Naive thymus-derived CD8-positive, alpha-beta T cell (primary cell): ENCODE measurements at places on chromosomes 16 and 17. TPM values are rescaled to one million over a fixed set of nuclear protein-coding genes. Genes with fewer than 3 reads are reported as not detected.

DNA sequence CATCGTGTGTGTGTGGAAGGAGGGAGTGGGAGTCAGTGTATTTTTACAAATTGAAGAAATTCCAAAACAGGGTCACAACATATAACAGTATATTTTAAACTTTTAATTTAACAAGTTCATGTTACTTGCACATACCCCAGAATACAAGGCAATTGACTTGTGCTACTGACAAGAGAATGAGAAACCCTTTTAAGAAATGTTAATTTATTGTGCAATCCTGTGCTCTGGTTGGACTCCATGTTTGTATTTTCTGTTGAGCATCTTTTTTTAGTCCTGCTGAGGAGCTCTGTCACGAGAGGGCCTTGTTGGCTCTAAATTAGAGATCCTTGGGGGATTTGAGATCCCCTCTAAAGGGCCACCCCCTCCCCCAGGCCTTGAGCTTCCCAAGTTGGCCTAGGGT lies 1.1 kb upstream of the EMP2 start:
- peaks cover 52% of the 10 kb centered on the region for H3K27me3 ChIP-seq
- no peak overlapping the region for H3K4me3 ChIP-seq
- no peak for DNase-seq
- H3K36me3 ChIP-seq: no peaks in the 10 kb centered on the region

DNA sequence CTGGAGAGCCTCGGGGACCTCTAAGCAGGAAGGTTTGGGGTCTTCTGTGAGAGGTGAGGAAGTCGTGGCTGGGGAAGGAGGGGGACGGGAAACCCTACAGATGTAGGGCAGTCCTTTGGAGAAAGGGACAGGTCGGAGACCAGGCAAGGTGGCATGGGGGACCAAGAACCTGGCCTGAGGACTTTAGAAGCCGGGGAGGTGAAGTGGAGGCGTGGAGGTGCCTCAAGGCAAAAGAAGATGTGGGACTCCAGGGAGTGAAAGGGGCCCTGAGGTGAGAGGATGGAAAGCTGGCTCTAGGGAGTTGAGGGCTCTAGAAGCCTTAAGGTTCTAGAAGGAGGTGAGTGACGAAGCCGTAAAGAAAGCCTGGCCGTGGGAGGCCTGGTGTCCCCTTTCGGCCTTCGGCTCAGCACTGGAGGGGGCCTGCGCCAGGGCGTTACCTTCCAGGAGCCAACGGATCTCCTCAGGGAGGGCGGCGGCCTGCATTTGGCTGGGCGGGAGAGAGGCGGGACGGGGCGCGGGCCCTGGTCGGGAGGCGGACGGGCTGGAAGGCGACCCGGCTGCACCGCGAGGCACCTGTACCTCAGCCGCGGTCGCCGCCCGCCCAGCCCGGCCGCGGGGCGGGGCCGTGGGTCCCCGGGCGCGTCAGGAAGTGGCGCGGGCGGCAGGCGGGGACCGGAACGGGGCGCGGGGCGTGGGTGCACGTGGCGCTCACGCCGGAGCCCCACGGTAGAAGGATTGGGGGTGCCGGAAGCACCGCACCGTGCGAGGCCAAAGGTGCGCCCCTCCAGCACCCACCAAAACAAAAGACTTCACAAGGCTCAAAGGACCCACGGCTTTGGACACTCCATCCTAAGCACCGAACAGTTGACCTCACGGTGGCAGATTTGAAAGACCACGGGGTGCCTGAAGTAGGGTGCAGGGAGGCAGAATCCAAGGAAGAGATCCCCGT lies at the start of gene SKAP1:
Gene SKAP1, minus strand, starts transcription at position 577 of the 949 bp plus-strand sequence.
- peaks cover 7% of the 10 kb centered on the region for H3K36me3 ChIP-seq
- H3K27me3 ChIP-seq: no peaks in the 10 kb centered on the region
- H3K4me3 ChIP-seq: peak within 1 kb of the TSS; percentile 94
- DNase-seq: peak; percentile 61
- peak within 1 kb of the TSS; percentile 95 for H3K27ac ChIP-seq

The ZFPM1 gene
- 10.6 TPM for total RNA-seq

The KPNA2 gene
- 8.9 TPM for total RNA-seq

GRCh38 chr16:704047-704446 lies 1.6 kb downstream of the FBXL16 start:
- H3K36me3 ChIP-seq: no peaks in the 10 kb centered on the region
- no peak overlapping the region for H3K27ac ChIP-seq
- peaks cover 39% of the 10 kb centered on the region for H3K27me3 ChIP-seq
- no peak for DNase-seq
- no peaks in the 10 kb centered on the region for H3K4me1 ChIP-seq

- H3K27ac ChIP-seq: no peak overlapping the region
- no peaks in the 10 kb centered on the region for H3K36me3 ChIP-seq
- no peak overlapping the region for H3K4me3 ChIP-seq
- DNase-seq: no peak
- H3K4me1 ChIP-seq: no peaks in the 10 kb centered on the region
Observed at GRCh38 chr16:54687043-54687899, 243.4 kb upstream of the IRX5 start.

The CCDC144A gene
- total RNA-seq: 3.7 TPM

DNA sequence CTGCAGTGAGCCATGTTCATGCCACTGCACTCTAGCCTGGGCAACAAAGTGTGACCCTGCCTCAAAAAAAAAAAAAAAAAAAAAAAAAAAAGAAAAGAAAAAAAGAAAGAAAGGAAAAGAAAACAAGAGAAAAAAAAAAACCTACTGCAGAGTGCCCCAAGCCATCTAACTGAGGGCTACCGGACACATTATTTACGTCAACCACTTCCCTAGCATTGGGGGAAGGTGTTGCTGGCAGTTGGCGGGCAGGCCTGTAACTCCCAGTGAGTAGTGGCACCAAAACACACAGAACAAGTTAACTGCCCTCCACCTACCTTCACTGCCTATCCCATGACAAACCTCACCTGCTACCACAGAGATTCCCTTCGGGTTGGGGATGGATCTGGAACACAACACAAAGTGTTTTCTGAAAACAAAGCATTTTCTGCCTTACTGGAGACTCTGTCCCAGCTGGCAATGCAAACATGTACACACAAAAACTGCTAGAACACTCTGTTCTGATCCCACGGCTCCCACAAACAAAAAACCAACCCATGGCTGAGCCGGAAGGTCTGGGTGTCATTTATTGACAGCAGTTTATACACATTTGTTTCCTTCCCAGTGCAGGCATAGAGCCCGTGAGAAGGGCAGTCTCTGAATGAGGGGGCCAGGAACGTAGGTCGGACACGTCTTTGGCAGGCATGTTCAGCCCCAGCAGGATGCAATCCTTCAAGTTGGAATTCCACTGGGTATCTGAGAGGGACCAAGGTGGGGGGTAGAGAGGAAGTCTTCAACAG lies 11.0 kb downstream of the PHB1 start:
- DNase-seq: no peak
- H3K27ac ChIP-seq: peak overlapping the region; percentile 64
- H3K4me1 ChIP-seq: peaks cover 32% of the 10 kb centered on the region
- H3K36me3 ChIP-seq: peaks cover 10% of the 10 kb centered on the region
- H3K4me3 ChIP-seq: peak overlapping the region; percentile 51

DNA sequence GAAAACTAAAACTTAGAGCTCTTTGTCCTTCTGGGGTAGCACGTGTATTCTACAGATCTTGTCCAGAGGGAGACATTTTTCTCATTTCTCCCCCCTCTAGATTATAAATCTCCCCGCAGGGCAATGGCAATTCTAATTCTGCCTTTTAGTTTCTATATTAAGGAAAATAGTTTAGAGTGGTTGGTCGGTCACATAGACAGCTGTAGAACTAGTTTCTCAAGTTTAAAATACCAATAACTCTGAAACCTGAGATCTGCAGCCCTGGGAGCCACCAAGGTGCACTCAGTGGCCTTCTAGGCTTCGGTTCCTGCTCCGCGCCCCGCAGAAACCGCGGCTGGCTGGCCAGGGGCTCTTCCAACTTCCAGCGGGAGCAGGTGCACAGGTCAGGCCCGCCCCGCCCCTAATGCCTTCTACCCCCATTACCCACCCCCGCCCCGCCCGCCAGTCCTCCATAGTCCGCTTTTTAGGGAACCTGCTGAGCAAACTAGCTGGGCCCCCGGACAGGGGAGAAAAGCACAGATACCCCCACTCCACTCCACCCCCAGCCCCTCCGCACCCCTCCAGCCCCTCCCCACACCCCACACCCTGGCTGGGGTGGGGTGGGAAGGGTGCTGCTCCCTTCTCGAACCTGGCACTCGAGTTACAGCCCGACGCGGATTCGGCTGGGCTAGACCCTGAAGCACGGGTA lies 431 bp downstream of the SLFN11 start:
- DNase-seq: no peak
- peaks cover 31% of the 10 kb centered on the region for H3K4me1 ChIP-seq
- H3K36me3 ChIP-seq: peaks cover 10% of the 10 kb centered on the region
- peak overlapping the region; percentile 95 for H3K27ac ChIP-seq

The AGRP gene
- total RNA-seq: not detected

The HS3ST3B1 gene
- total RNA-seq: 37.6 TPM
